ENCODE measurements at places on chromosomes 1 and 21.

DNA sequence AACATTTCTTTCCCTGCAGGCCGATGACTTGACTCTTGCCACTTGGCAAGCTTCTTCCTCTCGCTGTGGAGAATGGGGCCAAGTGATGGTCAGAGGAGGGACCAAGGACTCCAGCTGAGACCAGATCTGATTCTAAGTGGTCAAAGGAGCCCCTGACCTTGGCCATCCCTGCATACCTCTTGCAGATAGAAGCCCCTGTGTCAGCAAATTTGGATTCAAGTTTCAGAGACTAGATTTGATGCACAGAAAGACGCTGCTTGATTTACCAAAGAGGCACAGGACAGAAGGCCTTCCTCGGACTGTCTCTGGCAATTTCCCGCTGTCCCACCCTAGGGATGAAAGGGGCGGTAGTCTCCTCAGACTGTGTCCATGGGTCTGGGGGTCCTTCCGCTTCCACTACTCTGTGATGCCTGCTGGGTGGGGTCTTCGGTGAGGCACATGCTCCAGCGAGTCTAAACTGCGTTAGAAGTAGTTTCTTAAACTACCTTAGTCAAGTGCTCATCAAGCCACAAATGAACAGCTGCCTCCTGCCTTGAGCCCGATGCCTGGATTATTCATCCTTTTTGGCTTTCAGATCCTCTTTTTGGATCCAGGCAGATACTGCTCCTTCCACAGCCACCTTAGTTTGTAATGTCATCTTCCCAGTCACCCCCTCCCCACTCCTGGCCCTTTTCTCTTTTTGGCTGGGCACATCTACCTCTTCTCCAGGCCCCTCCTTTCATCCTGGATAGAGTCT is 31.8 kb upstream of the RBM15 start:
- H3K27ac ChIP-seq = no peak overlapping the region
- H3K36me3 ChIP-seq = no peaks in the 10 kb centered on the region
- no peak for DNase-seq

DNA sequence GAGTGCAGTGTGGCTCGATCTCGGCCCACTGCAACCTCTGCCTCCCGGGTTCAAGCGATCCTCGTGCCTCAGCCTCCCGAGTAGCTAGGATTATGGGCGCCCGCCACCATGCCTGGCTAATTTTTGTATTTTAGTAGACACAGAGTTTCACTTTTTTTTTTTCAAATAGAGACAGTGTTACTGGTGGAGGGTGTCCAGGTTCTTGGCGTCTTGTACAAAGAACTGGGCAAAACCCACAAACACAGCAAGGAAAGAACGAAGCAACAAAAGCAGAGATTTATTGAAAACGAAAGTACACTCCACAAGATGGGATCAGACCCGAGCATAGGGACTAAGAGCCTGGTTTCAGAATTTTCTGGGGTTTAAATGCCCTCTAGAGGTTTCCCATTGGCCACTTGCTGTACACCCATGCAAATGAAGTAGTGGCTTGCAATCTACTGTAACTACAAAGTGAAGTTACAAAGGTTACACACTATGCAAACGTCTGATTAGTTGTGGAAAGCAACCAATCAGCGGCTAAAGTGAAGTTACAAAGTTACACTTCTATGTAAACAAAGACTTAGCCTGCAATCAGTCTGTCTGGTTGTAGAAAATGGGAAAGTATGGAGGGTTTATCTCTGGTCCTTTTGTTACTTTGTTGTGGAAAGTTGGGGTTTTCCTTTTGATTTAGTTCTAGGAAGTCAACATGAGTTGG is 199.1 kb downstream of the DYRK1A start:
- H3K27me3 ChIP-seq = peaks cover 12% of the 10 kb centered on the region
- no peak overlapping the region for H3K27ac ChIP-seq
- DNase-seq = no peak
- H3K4me3 ChIP-seq = no peak overlapping the region
- H3K4me1 ChIP-seq = peaks cover 20% of the 10 kb centered on the region
- H3K36me3 ChIP-seq = no peaks in the 10 kb centered on the region

- no peak for DNase-seq
- no peak overlapping the region for H3K27ac ChIP-seq
- H3K4me1 ChIP-seq = no peaks in the 10 kb centered on the region
- H3K36me3 ChIP-seq = no peaks in the 10 kb centered on the region
Measured at GRCh38 chr1:61227857-61228550, 145.6 kb downstream of the NFIA start.

GRCh38 chr1:206802401-206802800 is 30.1 kb upstream of the IL10 start:
- H3K4me3 ChIP-seq = no peak overlapping the region
- H3K4me1 ChIP-seq = no peaks in the 10 kb centered on the region
- H3K27ac ChIP-seq = no peak overlapping the region
- no peak for DNase-seq
- H3K36me3 ChIP-seq = no peaks in the 10 kb centered on the region
- H3K27me3 ChIP-seq = no peaks in the 10 kb centered on the region

DNA sequence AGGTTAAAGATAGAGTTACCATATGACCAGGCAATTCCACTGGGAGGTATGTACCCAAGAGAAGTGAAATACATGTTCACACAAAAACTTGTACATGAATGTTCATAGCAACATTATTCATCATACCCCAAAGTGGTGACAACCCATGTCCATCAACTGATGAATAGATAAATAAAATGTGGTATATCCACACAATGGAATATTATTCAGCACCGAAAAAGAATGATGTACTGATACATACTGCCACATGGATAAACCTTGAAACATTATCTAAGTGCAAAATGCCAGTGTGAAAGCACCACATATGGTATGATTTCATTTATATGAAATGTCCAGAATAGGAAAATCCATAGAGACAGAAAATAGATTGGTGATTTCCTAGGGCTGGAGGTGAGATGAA is 53.4 kb upstream of the PAXBP1 start:
- H3K4me1 ChIP-seq = no peaks in the 10 kb centered on the region
- H3K36me3 ChIP-seq = no peaks in the 10 kb centered on the region
- no peaks in the 10 kb centered on the region for H3K27me3 ChIP-seq
- no peak for DNase-seq

- DNase-seq = no peak
- H3K27ac ChIP-seq = peak overlapping the region; percentile 40
- H3K36me3 ChIP-seq = peaks cover 15% of the 10 kb centered on the region
Measured at GRCh38 chr1:61808968-61809367, 66.7 kb downstream of the PATJ start.

DNA sequence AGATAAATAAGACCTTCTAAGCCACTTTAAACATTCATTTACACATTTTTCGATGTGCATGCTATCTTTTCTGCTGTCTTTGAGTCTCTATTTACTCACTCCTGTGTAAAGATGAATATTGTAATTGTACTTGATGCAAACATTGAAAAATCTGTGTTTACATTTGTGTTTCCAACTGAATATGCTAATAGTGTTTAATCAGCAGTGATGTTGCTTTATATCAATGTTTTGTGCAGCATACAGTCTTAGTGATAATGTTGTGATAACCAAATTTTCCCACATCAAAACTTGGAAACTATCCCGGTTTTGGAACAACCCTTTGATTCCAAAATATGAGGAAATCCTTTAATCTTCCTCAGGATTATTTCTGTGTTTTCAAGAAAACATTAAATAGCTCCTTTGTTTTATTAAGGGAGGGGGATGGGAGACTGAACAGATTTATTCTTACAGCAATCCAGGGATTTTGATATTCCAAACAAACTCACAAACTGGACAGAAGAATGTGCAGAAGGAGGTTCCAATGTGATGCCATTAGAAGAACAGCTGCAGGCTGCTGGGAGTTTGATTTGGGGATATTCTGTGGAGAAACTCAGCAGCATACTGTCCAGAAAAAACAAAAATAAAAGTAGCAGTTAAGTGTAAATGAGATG is 248.0 kb downstream of the S1PR1 start:
- H3K27ac ChIP-seq = no peak overlapping the region
- H3K27me3 ChIP-seq = no peaks in the 10 kb centered on the region
- no peak overlapping the region for H3K4me3 ChIP-seq
- no peaks in the 10 kb centered on the region for H3K36me3 ChIP-seq
- no peak for DNase-seq

DNA sequence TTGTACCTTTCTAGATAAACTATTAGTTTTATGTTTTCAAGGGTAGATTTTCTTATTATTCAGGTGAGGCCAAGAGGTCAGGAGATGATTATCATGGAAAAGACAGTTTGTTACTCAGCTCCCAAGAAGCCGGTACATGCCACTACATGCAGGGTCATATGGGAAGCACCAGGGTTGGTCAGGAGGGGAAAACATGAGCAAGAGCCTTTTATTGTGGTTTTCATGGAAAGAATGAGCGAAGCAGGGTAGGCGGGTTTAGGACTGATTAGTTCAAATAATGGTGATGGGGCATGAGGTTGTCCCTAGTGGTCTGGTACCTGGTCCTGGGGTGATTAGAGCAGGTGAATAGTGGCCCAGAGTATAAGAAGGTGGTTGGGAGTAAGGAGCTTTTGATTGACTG is 189.9 kb downstream of the APP start:
- no peak overlapping the region for H3K4me3 ChIP-seq
- DNase-seq = no peak
- H3K27me3 ChIP-seq = no peaks in the 10 kb centered on the region
- H3K4me1 ChIP-seq = peaks cover 22% of the 10 kb centered on the region
- peaks cover 36% of the 10 kb centered on the region for H3K36me3 ChIP-seq

GRCh38 chr1:182680901-182681567 is 3.4 kb downstream of the RGS8 start:
- H3K4me1 ChIP-seq = peaks cover 13% of the 10 kb centered on the region
- no peaks in the 10 kb centered on the region for H3K36me3 ChIP-seq
- H3K27me3 ChIP-seq = peaks cover 30% of the 10 kb centered on the region
- H3K4me3 ChIP-seq = no peak overlapping the region

DNA sequence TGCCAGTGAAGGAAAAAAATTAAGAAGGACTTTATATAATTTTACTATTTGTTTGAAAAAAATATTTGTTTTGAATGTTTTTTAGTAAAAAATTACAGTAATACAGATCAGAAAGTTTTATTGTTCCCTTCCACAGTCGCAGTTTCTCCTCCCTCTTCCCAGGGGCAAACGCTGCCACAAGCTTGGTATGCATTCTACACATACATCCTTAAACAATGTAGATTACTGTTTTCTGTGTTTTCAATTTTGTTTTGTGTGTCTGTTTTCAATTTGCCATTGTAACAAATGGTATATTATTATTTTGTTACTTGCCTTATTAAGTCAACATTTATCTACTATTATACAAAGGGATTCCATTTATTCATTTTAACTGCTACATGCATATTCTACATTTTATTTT is 257.1 kb downstream of the HMCN1 start:
- no peaks in the 10 kb centered on the region for H3K27me3 ChIP-seq
- no peaks in the 10 kb centered on the region for H3K4me1 ChIP-seq
- H3K4me3 ChIP-seq = no peak overlapping the region

DNA sequence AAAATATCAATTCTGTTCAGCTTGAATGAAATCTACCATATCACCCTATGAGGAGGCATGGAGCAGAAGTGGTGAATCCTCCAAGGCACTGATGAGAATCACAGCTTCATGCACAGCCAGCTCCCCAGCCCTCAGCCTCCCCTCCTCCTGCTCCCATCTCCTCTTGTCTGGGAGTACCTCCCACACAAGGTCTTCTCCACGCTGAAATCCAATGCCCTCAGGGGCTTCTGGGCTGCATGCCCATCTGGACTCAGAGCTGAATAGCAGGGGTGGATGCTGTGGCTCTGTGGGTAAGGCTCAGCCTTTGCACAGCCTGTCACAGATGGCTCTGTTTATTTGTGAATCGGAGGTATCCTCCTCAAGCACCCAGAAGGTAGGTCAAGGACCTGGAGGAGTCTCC is 48.6 kb downstream of the KCNC4 start:
- DNase-seq = no peak
- peaks cover 5% of the 10 kb centered on the region for H3K4me1 ChIP-seq
- no peak overlapping the region for H3K27ac ChIP-seq
- no peak overlapping the region for H3K4me3 ChIP-seq

DNA sequence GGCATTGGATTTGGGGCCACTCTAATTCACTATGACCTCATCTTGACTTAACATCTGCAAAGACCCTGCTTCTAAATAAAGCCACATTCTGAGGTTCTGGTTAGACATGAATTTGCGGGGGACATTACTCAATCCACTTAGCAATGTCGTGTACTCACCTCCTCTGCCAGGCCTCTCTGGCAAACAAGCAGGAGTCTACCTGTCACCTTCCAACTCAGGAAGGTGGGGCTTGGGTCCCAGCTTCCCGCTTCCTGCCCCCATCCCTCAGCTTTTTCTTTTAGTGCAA is 177.8 kb downstream of the PSMG1 start:
- no peaks in the 10 kb centered on the region for H3K36me3 ChIP-seq
- no peaks in the 10 kb centered on the region for H3K27me3 ChIP-seq
- peaks cover 7% of the 10 kb centered on the region for H3K4me1 ChIP-seq
- no peak for DNase-seq
- H3K27ac ChIP-seq = no peak overlapping the region

GRCh38 chr1:174932587-174932986 is 67.2 kb upstream of the CACYBP start:
- H3K4me3 ChIP-seq = no peak overlapping the region
- no peaks in the 10 kb centered on the region for H3K27me3 ChIP-seq
- no peak overlapping the region for H3K27ac ChIP-seq
- no peak for DNase-seq

DNA sequence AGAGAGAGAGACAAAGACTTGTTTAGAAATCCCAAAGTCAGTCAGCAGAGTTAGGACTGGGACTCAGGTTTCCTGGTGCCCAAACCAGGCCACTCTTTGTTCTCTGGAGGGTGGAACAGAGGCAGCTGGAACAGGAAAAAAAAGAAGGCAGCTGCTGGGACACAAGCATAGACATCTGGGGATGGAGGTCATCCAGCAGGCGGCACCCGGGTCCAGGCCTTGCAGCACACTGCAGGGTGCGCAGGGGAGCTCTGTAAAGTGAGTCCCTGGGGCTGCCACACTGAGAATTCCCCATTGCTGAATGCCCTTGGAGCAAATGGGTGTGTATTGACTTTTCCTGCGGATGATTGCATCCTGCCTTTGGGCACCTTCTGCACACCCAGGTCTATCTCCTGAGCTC is 222.9 kb upstream of the CSF3R start:
- DNase-seq = no peak
- no peak overlapping the region for H3K27ac ChIP-seq

- H3K36me3 ChIP-seq = no peaks in the 10 kb centered on the region
- peak; percentile 57 for DNase-seq
- H3K27me3 ChIP-seq = peaks cover 63% of the 10 kb centered on the region
Measured at GRCh38 chr1:85047472-85048295, 616 bp downstream of the MCOLN3 start.

GRCh38 chr21:34367320-34367935 is 3.6 kb downstream of the KCNE2 start:
- no peaks in the 10 kb centered on the region for H3K4me1 ChIP-seq
- H3K27me3 ChIP-seq = no peaks in the 10 kb centered on the region
- peak; percentile 90 for DNase-seq
- no peaks in the 10 kb centered on the region for H3K36me3 ChIP-seq

GRCh38 chr1:208163539-208163938 is 80.6 kb downstream of the PLXNA2 start:
- no peaks in the 10 kb centered on the region for H3K27me3 ChIP-seq
- H3K36me3 ChIP-seq = no peaks in the 10 kb centered on the region
- no peak overlapping the region for H3K4me3 ChIP-seq
- H3K27ac ChIP-seq = no peak overlapping the region
- no peak for DNase-seq

GRCh38 chr1:83024251-83024767 is 974.6 kb downstream of the TTLL7 start:
- H3K36me3 ChIP-seq = peaks cover 6% of the 10 kb centered on the region
- no peak overlapping the region for H3K4me3 ChIP-seq
- no peak overlapping the region for H3K27ac ChIP-seq
- no peak for DNase-seq
